ENCODE measurements at places on chromosomes 2 and 18.

DNA sequence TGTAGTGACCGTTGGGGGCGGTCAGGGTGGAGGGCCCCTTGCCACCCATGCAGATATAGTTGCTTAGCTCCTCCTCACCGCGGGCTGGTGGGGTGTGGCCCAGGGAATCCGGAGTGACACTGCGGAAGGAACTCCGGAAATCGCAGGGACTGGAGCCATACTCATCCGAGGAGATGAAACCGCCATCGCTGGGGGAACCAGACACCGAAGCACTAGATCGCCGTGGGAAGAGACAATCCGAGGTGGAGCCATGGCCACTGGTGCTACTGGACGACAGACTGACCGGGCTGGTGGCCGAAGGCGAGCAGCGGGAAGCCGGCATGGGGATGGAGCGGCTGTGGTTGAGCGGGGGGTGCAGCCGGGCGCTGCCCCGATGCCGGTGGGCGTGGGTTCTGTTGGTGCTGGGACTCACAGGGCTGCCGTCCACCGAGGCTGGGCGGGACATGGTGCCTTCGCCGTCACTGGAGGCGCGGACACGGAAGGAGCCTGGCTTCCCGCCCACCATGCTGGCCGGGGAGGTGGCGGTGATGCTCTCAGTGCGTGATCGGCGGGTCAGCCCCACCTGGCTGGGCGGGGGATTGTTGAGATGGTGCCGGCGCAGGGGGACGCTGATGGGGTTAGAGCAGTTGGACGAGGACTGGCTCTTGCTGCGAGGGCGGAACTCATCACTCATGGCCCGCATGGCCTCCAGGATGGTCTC, 2.2 kb downstream of the IRS1 start:
- no peak for DNase-seq

GRCh38 chr2:233444501-233444900, 90.2 kb downstream of the DGKD start:
- DNase-seq: no peak

- no peak for DNase-seq
Observed at GRCh38 chr2:134677856-134678756, 40.7 kb downstream of the TMEM163 start.

- DNase-seq: no peak
Observed at GRCh38 chr18:12441475-12442034, 33.8 kb downstream of the PRELID3A start.

DNA sequence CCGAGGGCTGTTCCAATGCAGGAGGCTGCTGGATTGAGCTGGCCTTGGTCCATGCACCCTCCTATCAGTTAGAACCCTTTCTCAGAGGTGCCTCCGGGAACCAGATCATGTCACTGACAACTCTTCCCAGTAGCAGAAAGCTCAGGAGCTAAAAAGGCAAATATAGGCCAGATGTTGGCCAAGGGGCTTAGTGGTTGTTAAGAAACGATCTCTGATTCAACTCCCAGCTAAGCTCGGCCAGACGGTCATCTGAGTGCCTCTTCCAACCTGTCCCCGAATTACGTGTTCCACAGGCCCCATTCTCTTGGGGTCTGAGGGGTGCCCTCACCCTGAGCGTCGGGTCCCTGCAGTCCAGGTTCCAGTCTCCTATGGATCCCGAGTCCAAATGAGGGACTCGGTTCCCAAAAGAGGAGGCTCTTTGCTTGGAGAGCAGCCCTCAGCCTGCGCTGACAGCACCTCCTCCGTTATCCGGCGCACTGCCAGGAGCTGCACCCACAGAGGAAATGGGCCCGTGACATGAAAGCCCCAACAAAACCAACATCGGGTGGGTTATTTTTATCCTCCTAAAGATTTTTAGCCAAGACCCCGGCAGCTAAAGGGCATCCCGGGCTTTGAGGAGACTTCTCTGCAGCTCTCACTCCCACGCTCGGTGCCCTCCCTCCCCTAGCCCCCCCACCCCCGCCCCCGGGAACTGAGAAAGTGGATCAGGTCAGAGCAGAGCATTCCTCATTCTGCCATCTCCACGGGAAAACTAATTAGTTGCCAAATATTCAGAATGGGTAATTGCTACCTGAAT, 106.6 kb upstream of the ID2 start:
- DNase-seq: peak; percentile 51

GRCh38 chr2:44638649-44639048, 276.9 kb downstream of the CAMKMT start:
- no peak for DNase-seq

DNA sequence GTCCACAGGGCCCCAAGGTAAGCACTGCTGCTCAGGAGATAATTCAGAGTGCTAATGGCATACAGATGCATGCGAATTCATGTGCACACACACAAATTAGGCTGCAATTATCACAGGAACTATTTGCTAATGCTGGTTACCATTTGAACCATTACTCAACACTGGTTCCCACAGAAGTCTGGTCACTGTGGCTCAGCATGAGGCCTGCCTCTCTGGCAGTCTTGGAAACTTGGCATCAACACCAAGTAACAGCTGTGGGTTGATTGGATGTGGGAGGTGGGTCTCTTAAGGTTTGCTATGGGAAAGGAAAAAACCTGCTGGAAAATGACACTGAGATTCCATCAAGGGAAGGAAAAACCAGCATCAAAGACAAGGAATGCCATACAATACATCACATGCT, 105.0 kb downstream of the CELF4 start:
- DNase-seq: no peak

- no peak for DNase-seq
Observed at GRCh38 chr2:168912466-168912865, 11.4 kb downstream of the G6PC2 start.

DNA sequence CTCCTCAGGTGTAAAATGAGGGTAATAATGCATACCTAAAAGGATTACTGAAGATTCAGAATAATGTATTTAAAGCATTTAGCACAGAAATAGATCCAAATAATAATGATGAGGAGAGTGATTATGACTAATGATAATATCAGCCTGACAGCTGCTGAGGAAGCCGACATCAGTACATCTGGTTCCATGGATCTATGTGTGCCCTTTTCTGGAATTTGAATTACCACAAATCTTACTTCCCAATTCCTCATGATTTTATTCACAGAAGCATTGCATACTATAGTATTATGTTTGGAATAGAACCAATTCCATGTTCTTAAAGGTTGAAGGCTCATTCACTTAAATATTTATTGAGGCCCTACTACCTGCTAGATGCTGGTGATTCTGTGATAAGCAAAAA, 248.9 kb upstream of the THUMPD2 start:
- no peak for DNase-seq

- no peak for DNase-seq
Observed at GRCh38 chr2:240390091-240391073, 45.1 kb upstream of the GPC1 start.

GRCh38 chr18:63348508-63349136, 18.4 kb downstream of the KDSR start:
- no peak for DNase-seq

DNA sequence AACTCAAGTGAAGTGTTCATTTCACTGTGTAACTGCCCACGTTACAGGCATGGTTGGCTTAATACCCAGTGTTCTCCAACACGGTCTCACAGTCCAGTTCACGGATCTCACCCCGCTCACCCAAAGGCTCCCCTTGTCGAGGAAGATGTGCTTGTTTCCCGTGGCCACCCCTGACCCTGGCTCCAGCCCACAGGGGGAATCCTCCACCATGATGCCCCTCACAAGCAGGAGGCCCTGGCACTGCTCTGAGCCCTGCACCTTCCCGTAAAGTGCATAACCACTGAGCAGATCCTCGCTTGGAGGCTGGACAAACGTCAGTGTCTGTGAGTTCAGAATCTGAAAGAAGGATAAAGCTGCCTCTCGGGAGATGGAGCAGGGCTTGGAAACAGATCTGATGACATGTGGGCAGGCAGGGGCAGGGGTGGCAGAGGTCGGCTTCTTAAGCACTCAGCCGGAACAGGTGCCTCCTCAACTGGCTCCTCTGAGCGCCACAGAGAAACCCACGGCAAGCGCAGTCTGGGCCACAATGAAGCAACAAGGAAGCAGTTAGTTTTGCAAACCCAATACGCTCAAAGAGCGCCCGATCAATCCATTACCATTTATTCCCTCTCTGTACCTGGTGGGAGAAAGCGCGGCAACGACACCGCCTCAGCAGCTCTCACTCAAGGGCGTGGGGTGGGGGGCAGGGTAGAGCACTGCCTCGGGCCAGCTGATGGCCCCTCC, 17.6 kb downstream of the HDAC4 start:
- no peak for DNase-seq

- no peak for DNase-seq
Observed at GRCh38 chr2:44480068-44480467, 118.3 kb downstream of the CAMKMT start.

DNA sequence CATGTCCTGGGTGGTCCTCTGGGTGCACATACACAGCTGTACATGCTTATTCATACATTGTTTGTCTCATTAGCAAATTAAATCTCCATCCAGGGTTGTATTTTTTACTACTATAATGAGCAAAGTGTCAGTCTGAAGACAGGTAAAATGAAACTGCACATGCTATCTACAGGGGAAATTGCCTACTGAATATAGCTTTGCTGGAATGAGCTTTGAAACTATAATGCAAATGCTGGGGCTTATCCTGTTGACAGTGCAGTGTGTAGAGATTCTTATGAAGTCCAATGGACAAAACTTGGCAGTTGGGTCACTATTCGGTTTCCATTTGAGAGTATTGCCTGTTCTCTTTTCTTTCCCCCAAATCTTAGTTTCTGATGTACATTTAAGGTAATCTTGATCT, 292.8 kb upstream of the LRP1B start:
- DNase-seq: no peak

GRCh38 chr18:5152343-5153020, 44.6 kb downstream of the AKAIN1 start:
- DNase-seq: no peak

GRCh38 chr2:203714112-203714511, 7.7 kb downstream of the CD28 start:
- no peak for DNase-seq

DNA sequence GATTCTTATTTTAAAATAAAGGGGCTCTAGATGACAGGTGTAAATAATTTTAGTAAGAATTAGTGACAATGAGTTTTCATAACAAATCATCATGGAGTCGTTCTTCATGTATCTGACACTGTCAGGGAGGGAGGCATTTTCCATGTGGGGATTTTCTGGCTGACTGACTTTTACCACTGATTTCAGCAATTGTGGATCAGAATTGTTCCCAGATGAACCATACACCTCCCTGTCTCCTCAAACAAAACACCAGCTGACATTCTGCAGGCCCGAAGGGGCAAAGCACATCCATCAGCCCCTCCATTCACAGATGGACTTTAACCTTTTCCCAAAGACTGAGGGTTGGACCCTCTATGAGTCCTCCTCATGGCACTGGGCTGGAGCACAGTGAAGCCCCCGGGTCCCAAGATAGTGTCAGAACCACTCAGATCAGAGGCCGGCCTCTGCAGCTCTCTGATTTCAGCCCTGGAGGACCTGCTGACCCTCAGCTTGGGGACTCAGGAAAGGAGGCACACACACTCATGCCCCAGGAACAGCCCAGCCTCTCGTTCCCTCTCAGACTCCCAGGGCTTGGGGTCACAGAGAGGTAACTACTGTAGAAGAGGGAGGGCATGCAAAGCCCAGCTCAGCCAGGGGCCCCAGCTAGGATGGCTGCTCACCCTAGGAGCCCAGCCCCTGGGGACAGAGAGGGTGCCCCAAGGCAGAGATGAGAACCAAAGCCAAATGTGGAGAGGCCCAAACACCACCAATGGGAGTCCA, 43.2 kb upstream of the LOXHD1 start:
- no peak for DNase-seq

DNA sequence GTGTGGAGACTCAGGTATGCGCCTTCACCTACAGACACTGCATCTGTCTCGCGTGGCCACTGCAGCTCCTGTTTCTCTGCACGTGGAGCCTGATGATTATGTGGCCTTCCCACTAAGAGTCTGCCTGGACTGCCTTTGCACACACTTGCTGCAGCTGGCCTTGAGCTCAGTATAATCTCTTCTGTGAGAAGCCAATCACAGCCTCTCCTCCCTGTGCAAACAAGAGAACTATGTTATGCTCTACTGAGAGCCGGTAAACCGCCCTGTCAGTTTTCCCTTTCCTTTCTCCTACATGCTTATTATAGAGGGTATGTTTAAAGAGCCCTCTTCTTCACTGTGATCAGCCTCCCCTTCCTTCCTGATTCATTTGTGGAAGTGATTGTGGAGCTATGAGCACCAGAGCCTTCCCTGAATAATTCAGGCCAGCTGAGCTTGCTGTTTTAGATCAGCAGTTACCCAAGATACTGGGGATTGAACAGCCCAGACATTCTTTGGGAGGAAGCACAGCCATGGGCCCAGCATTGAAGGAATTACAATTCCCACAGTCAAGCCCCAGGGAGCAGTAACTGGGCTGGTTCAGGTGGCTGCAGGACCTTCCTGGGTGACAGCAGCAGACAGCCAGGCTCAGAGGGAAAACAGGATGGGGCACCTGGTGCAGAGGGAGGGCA, 3.7 kb upstream of the TGFA start:
- DNase-seq: no peak

DNA sequence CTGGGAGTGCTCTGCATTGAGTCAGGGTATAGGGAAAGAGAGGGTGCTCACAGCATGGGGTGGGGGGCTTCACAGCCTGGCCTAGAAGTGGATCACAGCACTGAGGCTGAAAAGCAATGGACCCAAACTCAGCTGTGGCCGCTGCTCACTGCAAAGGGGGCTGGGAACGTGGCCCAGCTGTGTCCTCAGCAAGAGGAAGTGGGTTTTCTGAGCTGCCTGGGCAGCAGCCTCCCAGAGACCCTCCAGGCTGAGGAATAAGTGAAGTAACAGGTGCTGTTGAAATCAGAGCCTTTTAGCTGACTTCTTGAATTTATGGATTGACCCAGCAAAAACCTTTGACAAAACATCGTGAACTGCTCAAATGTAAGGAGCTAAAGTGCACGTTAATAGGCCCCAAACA, 35.2 kb downstream of the PTGR3 start:
- no peak for DNase-seq

DNA sequence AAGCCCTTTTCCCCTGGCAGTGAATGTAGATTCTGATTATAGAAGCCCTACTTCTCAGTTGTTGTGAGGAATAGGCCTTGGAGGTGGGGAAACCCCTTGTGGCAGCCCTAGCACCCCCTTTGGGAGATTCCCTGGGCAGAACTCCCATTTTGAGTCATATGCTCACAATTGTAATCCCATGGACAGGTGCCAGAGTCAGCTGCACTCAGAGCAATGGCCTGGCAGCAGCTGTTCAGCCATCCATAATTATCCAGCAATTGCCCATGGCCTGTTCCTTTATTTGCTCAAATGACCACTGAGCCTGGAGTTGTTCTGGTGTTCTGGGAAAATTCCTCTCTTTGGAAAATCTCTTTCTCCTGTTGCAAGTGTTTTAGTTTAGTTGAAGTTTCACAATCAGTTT, 71.7 kb downstream of the PTRHD1 start:
- no peak for DNase-seq

DNA sequence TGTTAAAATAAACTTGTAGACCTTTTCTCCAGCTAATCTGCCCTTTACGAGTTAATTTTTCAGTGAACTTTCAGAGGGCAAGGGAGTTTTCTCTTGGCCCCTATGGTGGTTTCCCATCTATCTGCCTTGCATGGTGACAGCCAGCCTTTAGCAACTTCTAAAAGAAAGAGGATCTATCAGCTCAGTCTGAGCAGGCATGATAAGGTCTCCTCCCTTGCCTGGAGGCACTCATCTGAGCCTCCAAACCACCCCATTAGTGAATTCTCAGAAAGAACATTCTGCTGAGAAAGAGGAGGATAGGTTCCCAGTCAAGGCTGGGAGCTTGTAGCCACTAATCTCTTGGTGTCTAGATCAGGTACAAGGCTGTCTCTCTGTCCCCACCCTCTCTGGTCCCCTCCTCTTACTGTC, 10.7 kb upstream of the GYPC start:
- DNase-seq: no peak

- no peak for DNase-seq
Observed at GRCh38 chr18:50678651-50679050, 118.8 kb downstream of the MAPK4 start.

GRCh38 chr2:30963184-30963583, 155.9 kb upstream of the CAPN13 start:
- no peak for DNase-seq
